ENCODE measurements at places on chromosomes 4 and X.
A peak's percentile ranks its signal among the peaks of the same experiment; 100 is the strongest.

GRCh38 chrX:57678686-57679428 is 1.2 kb downstream of the NLRP2B start:
- no peak for DNase-seq

DNA sequence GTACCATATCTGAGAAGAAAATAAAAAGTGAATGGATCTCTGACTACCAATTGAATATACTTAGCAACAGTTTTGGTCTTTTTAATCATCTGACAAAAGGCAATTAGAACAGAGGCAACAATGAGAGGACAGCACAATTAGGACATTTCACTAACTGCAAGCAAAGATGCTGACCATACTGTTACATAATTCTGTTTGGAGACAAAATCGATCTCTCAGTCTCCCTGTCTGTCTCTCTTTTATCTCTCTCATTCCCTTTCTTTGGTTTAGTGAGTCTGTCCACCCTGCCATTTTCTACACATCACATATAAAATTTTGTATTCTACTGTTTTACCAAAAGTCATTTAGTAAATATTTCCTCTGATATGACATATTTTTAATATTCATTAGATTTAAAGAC is 2.2 kb upstream of the AFM start:
- no peak for DNase-seq

DNA sequence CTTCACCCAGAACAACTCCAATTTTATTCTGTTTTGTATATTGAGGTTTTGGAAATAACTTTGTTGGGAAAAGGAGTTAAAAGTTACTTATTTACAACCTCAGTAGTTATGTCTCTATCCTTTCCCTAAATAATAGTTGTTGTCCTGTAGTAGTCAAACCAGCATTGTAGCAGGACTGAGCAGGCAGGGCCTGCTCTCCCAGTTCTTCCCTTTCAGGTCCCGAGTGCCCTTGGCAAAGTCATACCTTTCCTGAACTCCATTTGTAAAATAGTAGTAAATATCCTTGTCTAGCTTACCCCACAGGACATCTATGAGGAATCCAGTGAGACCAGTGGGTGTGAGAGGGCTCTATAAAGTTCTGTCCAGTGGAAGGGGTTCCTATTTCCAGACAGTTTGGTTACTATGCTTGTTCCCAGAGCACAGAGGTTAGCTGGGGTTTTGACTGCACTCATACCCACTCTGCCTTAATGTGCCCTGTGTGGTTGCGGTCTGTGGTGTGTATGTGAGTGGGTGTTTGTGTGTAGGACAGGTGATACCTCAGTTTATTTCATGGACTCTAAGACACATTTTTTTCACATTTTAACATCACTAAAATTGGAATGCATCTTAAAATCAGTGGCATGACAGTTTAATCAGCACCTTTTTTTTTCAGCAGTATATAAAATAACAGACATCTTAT is 136.3 kb downstream of the AMMECR1 start:
- DNase-seq, result no peak

GRCh38 chr4:118774989-118775388 is 60.9 kb downstream of the SEC24D start:
- peak; percentile 49 for DNase-seq

DNA sequence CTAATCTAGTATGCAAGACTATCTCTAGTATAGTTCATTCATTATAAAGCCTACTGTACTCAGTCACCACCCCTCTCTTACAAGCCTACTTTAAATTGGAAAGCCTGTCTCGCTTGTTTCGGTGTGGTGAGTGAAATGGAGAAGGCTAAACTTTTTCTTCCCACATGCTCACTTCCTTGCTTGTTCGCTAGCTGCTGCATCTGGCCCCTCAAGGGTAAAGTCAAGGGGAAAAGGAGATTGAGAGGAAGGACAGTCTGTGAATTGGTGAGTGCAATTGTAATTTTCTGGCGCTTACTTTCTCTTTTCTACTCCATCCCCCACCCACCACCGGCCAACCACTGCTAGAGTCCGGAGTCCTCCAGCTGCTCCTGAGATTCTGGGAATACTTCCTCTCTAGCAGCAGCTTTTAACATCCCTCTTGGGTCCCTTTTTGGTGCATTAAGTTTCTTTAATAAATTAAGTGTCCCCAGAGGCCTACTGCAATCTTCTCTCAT is 12.1 kb upstream of the ARAP2 start:
- no peak for DNase-seq

DNA sequence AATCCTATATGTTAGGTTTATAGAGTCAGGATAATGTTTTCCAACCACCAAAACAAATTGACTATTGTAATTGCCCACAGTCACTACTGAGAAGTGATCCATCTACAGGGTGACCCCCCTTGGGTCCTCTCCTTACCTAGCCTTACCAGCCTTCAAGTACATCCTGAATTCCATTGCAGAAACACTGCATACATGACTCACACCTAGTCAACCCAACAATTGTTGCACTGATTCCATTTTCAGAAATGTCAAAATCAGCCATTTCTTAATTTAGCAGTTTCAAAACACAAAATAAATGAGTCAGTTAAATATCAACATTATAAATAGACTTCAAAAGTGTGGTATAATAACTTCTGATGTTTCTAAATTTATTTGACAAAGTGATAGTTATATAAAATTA is 106.3 kb upstream of the TNIP3 start:
- DNase-seq, result no peak

DNA sequence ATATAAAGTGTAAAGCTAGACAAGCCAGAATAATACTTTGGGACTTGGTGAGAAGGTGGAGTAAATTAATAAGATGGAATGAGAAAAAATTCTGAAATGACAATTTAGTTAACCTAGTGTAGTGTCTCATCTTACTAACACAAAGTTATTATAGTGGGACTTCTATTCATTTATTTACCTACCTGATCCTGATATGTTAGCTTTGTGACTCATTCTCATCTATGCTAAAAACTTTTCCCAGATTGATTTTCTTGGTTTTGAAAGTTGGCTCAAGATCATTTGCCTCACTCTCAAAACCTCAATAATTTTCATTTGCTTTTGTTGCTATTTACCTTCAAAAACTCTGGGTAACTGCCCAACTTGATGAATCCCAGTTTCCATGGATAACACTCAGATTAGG is 698.6 kb downstream of the SH3BGRL start:
- DNase-seq, result no peak
